ENCODE measurements at places on chromosomes 11 and 22.

DNA sequence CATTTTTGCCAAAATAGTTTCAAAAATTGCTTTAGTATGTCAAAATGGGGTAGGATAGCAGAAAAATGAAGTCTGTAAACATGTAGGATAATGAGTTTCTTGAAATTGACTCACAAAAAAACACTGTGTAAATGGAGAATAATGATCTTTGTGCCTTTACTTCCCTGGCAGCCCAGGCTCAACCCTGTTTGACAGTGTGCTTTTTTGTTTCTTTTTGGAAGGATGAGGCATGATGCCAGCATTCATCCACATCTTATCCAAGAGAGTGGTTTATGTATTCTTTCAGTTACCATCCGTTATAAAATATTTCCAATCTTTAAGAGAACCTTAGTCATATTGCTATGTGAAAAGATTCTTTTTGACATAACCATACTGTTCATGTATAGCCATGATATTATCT, 70.6 kb downstream of the ARHGAP42 start:
- peak; percentile 3 for DNase-seq

DNA sequence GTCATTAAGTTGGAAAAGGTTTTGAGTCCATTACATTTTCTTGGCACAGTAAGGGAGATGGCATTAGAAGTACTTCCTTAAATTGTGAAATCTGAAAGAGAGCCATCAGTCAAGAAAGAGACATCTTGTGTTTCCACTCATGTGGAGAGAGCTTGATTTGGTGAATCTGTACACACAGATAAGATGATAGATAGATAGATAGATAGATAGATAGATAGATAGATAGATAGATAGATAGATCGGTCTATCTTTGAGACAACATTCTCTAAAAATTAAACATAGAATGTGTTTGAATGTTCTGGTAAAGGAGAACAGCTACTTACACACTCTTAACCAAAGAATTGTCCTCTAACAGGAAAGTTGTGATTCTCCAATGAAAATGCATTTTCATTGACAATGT, 76.2 kb downstream of the TTC17 start:
- DNase-seq = no peak

GRCh38 chr11:131378931-131379330, 8.5 kb downstream of the NTM start:
- no peak for DNase-seq

- no peak for DNase-seq
Measured at GRCh38 chr11:27842290-27842689, 142.0 kb upstream of the BDNF start.

- DNase-seq = no peak
Measured at GRCh38 chr11:26539517-26539916, 32.5 kb downstream of the MUC15 start.

GRCh38 chr11:69669486-69669885, 5.7 kb downstream of the LTO1 start:
- DNase-seq = no peak

GRCh38 chr11:104819603-104820002, 78.7 kb downstream of the CASP12 start:
- no peak for DNase-seq

DNA sequence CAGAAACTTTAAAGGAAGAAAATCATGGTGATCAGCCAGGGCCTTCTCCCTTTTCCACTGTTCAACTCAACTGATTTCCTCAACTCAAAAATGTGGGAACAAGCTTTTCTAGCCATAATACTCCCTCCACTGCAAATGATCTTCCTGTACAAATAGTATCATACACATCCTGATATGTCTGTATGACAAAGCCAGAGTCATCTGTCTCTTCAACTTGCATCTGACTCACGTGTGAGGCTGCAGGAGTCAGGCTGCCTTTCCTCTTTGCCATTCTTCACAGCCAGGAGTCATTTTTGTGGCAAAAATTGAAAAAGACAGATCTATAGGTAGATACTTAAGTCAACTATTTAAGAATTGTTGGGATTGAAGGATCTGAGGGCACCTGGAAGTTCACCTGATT, 13.3 kb downstream of the PATZ1 start:
- DNase-seq = no peak

DNA sequence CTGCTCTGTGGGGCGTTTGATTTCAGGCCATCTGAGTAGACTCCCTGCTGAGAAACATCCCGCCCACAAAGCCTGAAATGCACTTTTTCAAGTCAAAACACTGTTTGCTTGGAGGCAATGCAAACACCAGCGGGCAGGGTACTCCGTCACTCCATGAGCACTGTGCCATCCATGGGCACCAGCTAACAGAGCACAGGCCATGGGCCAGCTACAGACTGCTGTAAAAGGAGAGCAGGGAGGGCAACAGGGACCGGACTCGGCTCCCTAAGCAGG, 16.6 kb upstream of the EFCAB6 start:
- DNase-seq = no peak

- DNase-seq = no peak
Measured at GRCh38 chr11:130719220-130719915, 196.9 kb downstream of the SNX19 start.

GRCh38 chr11:12812849-12813248, 138.6 kb downstream of the TEAD1 start:
- no peak for DNase-seq

DNA sequence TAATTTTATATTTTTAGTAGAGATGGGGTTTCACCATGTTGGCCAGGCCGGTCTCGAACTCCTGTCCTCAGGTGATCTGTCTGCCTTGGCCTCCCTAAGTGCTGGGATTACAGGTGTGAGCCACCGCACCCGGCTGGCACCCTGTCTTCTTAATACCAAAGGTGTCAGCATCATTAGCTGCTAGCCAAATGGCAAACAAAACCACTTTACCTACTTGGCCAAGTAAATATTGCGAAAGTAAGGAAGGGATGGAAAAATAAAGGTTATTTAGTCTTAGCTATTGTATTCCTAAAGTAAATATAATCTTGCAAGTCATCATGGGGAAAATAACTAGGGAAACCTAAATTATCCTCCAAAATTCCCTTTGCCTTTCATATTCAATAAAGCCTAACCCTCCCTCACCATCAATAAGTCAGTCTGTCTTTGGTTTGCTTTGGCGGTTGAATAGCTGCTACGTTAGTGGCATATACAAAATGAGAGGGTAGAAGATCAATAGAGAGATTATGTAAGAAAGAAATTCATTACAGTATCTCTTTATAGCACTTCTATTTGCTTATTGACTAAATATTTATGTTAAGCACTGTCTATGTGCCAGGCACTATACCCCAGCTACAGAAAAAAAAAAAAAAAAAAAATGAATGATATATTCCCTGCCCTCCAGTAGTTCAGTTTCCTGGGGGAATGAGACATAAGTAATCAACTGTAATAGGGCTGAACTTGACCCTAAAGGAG, 40.2 kb upstream of the CFAP300 start:
- no peak for DNase-seq
